ENCODE measurements at places on chromosomes 1 and 21.

- no peak for DNase-seq
Measured at GRCh38 chr1:15802234-15802965, 5.0 kb downstream of the UQCRHL start.

- no peak for DNase-seq
Measured at GRCh38 chr1:71087060-71087459, 6.2 kb upstream of the ZRANB2 start.

- DNase-seq: no peak
Measured at GRCh38 chr1:40341491-40342380, 24.6 kb upstream of the COL9A2 start.

DNA sequence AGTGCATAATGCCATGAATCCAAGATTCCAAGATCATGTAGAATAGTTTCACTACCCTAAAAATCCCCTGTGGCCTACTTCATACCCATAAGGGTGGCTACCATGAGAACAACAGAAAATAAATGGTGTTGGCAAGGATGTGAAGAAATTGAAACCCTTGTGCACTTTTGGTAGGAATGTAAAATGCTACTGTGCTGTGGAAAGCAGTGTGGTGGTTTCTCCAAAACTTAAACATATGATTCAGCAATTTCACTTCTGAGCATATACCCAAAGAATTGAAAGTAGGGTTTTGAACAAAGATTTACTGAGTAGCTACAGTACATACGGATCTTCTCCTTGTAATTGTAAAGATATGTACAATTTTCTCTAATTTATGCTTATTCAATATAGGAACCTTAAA, 16.0 kb downstream of the FNBP1L start:
- DNase-seq: no peak

- no peak for DNase-seq
Measured at GRCh38 chr1:230464671-230465070, 38.5 kb upstream of the PGBD5 start.

GRCh38 chr21:33659568-33659949, 17.3 kb downstream of the ITSN1 start:
- no peak for DNase-seq

- DNase-seq: no peak
Measured at GRCh38 chr1:196607981-196608380, 259 bp downstream of the KCNT2 start.

DNA sequence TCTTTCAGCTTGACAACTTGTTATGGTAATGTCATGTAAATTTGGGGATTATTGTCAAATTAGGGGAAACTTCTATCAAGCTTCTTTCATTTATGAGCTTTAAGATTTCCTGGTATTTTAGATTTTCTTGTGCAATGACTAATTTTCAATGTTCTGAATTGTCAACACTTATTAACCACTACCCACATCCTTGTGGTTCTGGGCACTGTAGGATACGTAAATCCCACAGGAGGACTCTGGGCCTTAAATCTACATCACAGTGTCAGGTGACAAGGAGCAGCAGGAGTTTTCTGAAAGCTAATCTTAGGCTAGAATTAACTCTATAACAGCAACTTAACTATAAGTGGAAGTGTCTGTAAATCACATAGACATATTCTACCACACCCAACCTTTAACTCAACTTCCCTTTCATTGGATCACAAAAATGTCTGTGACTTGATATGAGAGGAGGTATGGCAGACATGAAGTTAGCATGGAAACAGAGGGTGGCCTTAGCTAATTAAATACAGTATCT, 397.7 kb downstream of the HLX start:
- no peak for DNase-seq

GRCh38 chr21:31732597-31733550, 956 bp upstream of the SCAF4 start:
- no peak for DNase-seq

DNA sequence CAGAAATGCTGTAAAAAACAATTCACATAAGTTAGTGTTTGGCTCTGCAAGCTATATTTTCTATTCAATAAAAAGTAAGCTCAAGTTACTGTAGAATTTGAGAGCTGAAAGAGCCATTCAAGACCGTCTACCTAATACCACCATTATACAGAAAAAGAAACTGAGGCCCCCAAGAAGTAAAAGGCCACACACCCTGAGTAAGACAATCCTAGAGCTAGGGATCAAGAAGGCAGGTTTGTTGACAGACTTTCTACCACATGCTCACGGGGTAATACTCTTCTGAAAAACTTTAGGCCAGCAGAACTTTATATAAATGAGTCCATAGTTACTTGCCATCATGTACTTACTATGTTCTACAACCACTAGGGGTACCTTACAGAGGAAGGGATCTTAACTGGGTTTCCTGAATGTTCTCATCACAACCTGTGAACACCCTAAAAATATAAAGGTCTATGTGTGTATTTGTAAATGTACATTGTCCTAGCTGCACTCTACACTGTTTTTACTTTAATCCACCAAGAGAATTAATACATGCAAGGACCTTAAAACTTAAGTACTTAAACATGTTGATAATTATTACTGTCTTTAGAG, 2.7 kb downstream of the PSMG1 start:
- no peak for DNase-seq

DNA sequence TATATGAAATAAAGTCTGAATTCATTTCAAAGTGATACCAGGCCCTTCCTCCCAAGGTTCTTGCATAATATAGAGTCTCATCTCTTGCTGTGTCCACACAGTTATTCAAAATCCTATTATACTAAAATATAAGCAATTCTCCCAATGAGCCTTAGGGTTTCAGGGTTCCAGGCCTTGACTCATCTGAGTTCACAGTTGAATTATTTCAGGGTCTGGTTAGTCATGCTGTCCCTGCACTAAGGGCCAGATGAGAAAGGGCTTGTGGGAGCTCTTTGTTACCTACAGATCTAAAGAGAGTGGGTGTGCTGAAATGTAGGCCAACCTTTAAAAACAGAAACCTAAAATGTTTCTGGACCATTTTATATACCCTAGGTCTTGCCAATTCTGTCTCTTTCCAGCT, 337.5 kb upstream of the LRRC7 start:
- DNase-seq: no peak

DNA sequence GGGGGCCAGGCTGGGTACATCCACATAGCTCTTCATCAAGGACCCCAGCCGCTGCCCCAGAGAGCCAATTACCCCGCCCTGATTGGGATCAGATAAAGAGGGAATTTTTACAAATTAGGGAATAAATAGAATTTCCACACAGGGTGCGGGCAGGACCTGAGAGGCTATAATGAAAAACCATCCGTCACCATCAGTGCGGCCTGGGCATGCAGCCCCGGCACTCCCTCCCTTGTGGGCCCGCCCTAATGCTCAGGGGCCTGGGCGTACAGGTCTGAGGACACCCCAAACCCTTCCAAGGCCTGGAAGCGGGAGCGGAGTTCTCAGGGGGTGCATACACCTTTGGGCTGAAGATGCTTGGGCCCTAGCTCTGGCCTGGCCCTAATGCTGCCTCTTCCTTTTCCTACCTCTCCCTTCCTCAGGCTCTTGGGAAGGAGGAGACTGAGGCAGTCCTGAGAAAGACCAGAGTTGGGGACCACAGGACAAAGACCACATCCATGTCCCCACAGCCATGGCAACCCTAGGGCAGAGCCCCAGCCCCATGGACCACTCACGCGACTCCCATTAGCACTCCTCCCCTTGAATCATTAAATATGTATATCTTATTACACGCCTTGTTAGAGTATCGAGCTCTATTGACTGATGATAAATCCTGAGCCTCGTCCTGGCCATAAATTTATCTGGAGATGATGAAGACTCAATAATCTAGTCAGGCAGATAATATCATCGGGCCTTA, 16.3 kb downstream of the DMAP1 start:
- DNase-seq: no peak

DNA sequence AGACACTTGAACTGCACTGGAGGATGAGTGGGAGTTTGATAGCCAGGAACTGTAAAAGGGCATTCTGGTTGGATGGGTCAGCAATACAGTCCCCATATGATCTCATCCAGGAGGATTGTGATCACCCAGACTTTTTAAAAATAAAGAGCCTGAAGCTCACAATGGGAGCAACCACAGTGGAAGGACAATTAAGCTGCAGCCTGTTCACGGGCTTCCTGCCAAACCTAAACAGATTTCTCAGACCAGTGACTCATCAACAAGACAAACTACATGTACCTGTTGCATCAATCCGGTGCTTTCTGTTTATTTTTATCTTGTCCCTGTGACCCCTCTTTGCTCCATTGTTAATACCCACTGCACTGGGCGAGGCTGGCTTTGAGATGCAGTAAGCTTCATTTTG, 52.3 kb downstream of the PAPPA2 start:
- no peak for DNase-seq

GRCh38 chr1:78687914-78688313, 38.3 kb downstream of the IFI44 start:
- no peak for DNase-seq

- DNase-seq: no peak
Measured at GRCh38 chr1:64675718-64676345, 69.0 kb upstream of the RAVER2 start.

DNA sequence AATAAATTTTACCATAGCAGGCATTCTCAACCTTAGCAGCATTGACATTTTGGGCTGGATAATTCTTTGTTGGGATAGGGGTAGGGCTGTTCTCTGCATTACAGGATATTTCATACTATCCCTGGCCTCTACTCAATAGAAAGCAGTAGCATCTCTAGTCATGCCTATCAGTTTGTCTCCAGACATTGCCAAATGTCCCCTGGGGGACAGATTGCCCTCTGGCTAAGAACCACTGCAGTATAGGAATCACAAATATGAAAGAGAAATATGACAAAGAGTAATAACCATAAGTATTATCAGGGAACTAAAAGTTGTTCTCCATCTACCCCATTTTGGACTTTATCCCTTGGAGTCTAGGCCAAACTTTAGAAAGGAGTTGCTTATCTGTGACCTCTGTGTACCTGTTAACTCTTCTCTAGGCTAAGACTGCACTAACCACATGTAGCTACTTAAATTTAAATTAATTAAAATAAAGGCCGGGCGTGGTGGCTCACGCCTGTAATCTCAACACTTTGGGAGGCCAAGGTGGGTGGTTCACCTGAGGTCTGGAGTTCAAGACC, 76.1 kb downstream of the AGO3 start:
- no peak for DNase-seq

DNA sequence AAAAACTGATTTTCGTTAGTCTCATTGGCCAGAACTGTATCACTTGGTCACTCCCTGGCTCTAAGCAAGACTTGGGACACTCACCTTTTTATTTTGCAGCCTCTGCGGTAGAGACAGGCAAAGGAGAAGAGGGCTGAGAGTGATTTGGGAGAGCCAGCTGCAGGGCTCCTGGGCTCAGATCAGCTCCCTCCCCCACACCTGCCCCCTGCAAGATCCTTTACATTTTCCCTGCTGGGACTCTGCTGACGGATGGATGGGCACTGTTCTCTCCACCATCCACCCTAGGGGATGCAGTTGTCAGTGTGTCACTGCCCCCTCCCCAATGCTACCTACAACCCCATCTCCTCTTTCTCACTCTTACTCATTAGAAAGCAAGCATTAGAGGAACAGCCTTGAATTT, 301.1 kb upstream of the KAZN start:
- no peak for DNase-seq

- no peak for DNase-seq
Measured at GRCh38 chr1:65538086-65538485, 117.6 kb downstream of the LEPR start.

GRCh38 chr1:11961230-11961629, 19.0 kb upstream of the MFN2 start:
- no peak for DNase-seq

DNA sequence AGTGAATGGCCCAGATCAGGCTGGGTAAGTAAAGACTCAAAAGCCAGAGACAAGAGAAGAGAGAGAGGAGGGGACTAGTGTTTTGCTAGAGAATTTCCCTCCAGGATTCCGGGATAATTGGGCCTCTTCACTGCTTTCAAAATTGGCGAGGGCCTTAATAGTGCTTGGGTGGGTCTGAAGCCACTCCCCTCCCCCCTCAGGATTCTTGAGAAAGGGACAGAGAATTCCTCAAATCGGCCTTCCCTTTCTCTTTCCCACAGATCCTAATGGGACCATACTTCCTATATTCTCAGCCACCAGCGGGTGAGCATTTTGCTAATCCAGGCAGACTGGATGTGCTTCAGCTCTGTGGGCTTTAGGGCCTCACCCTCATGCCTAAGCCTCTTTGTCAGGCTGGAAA, 11.9 kb downstream of the SFN start:
- no peak for DNase-seq

GRCh38 chr1:78070210-78070609, 24.4 kb downstream of the GIPC2 start:
- no peak for DNase-seq

DNA sequence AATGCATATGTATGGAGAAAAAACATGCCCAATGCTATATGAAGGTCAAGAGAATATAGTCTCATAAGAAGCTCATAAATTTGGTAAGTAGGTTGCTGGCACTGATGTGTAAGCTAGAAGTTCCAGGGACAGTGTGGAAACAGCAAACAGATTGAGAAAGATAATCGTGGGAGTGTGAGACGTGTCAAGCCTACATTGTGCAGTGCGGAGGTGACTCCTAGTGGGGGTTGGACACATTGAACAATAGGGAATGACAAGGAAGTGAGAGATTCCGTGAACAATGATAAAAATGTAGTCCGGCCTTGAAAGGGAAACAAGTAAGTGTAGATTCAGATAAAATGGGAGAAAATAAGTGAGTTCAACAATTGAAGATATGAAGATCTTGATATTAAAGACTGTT, 788.4 kb upstream of the PRMT6 start:
- DNase-seq: no peak

Data from NCI-H1048 (cell line).